Dermis microvascular lymphatic vessel endothelial cell (primary cell): ENCODE measurements at places on chromosomes 4 and X.

DNA sequence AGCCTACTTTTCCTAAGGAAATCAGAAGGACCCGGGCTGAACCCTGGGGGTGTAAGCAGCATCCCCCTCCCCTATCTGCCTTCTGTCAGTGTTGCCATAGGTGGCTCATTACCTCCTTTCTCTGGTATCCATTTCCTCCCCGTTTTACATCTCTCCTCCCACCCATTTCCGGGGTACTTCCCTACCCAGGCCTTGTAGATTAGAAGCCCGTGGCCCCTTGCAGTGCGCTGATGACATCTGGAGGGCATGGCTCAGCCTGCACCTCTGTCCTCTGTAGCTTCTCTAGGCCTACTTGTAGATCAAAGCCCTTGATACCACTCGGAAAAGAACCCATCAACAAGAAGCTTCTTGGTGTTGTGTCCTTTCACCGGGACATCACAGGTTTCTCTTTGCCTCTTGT lies 71.8 kb downstream of the NBDY start:
- DNase-seq = no peak

DNA sequence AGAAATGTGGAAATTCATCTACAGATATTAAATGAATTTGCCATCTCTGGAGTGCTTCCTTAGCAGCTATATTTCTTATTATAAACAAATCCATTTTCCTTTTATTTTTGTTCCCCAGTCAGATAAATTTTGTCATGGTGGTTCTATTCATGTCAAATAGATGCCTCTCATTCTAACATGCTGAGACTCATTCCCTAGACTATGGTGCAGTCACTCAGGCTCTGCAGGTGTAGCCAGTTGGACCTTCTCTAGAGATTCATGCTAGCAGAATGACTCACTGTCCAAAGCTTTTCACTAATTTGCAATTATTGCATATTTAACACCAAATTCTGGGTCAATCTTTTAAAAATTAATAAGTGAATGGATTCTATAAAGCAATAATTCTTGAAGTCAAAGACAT lies 1392.7 kb downstream of the PCDH7 start:
- no peak for DNase-seq

- no peak for DNase-seq
These were observed 266.7 kb downstream of the INPP4B start for GRCh38 chr4:142579443-142579842.

GRCh38 chr4:140084385-140084784 lies 69.6 kb downstream of the MAML3 start:
- no peak for DNase-seq

- no peak for DNase-seq
These were observed 15.9 kb downstream of the RAB33B start for GRCh38 chr4:139469869-139470268.

DNA sequence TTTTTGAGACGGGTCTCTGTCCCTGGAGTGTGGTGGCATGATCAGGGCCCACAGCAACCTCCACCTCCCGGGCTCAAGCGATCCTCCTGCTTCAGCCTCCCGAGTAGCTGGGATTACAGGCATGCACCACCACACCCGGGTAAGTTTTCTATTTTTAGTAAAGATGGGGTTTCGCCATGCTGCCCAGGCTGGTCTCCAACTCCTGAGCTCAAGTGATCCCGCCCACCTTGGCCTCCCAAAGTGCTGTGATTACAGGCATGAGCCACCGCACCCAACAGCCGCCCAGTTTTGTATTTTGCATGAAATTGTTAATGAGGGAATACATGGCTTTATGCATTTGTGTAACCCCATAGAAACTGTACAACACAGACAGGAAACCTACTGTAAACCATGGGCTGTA lies 2.8 kb upstream of the ARHGAP4 start:
- DNase-seq = no peak

GRCh38 chr4:129092631-129093190 lies 628 bp downstream of the SCLT1 start:
- peak; percentile 31 for DNase-seq

DNA sequence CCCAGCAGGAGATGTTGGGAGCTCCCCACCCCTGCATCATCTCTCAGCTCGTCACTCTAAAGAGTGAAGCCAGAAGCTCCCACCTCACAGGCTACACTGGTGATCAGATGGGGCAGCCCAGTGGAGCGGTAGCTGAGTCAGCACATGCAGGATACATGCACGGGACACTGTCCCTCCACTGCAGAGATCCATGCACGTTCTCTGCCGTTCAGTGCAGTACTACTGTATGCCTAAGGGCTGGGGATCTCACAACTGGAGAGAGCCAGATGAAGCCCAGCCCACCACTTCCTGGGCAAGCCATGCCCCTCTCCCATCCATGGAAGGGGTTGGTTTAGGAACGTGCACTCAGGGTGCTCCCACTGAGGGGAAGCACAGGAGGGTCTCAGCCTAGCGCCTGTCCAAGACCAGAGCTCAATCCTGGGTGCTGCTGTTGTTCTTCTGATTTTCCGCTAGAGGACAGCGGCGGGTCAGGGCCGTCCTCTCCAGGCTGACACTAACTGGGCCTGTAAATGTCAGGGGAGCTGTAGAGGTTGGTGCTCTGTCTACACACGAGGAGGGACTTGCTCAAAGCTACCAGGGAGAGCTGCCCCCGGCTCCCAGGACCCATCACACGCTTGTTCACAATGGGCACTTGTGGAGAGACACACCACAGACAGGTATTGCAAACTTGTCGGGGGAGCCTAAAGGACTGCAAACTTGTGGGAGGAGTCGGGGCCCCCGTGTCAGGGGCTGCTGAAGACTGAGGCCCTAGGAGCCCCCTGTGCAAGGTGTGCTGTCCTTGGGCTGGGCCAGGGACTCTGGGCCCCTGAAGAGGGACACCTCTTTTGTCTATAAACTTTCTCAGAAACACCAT lies 18.2 kb upstream of the ABLIM2 start:
- peak; percentile 72 for DNase-seq

GRCh38 chr4:56783986-56784385 lies 37.5 kb downstream of the SPINK2 start:
- DNase-seq = no peak

DNA sequence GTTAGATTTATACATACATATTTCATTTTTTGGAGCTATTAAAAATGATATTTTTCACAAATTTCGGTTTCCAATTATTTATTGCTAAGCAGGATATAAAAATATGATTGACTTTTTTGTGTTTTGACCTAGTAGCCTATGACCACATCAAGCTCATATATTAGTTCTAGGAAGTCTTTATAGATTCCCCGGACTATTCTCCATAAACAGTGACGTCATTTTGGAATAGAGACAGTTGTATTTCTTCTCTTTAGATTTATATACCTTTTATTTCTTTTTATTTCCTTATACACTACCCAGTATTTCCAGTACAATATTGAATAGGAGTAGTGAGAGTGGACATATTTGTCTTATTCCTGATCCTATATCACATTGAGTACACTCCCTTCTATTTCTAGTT lies 31.8 kb downstream of the DDX53 start:
- DNase-seq = no peak

DNA sequence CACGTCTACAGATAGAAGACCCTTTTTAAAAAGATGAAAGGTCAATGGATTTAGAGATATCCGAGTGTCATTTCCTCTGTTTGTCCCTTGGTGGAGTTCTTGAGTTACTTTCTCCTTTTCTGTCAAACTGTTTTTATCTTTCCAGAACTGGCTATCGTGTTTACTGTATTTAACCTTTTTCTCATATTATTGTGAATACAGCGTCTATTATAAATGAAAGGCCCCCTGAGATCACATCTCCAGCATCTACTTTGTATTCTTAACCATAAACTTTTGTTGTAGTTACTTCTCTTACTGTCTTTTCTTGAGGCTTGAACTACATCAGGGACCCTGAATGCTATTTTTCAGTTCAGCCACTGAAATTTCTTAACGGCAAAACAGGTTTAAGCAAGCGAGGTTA lies 4.0 kb upstream of the PCDH7 start:
- DNase-seq = peak; percentile 44

DNA sequence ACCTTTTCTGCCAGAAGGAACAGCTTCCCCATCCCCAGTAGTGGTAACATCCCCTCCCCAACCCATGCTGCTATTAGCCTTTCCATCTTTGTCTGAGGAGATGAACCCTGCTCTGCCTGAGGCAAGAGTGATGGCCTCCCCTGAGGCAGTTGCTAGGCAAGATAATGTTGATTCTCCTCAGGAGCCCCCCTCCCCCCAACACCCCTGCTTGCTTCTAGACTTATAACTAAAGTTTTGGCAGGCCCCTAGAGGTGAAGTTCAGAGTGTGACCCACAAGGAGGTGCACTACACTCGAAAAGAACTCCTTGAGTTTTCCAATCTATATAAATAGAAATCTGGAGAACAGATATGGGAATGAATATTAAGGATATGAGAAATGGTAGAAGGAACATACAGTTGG lies 962.5 kb downstream of the ADGRL3 start:
- no peak for DNase-seq

DNA sequence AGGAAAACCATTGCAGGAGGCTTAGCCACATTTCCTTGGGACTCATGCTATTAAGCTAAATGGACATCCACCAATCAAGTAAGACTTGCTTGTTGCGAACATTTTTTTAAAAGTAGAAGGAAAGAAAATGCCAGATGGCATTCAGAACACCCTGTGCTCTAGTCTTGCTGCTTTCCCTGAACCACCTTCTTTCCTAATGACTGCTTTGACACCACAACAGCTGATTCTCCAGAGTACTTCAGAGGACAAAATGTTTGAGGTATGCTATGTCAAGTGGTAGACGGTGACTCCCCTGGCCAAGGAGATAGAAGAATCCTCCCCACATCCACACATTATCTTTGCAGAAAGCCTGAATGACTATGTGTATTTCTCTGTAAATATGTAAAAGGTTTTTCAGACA lies 65.4 kb downstream of the ANK2 start:
- DNase-seq = no peak

GRCh38 chr4:174460684-174461083 lies 61.6 kb downstream of the HPGD start:
- DNase-seq = no peak

DNA sequence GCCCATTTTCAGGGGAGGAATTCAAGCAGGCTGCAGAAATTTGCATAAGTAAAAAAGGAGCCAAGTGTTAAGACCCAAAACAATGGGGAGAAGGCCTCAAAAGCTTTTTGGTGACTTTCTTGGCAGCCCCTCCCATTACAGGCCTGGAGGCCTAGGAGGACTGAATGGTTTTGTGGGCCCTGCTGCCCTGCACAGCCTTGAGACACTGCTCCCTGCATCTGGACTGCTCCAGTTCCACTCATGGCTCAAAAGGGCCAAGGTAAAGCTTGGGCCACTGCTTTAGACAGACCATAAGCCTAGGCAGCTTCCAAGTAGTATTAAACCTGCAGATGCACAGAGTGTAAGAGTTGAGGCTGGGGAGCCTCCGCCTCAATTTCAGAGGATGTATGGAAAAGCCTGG lies 501.6 kb downstream of the MID1IP1 start:
- DNase-seq = no peak

- no peak for DNase-seq
These were observed 209.5 kb upstream of the FGF13 start for GRCh38 chrX:138921031-138921430.

DNA sequence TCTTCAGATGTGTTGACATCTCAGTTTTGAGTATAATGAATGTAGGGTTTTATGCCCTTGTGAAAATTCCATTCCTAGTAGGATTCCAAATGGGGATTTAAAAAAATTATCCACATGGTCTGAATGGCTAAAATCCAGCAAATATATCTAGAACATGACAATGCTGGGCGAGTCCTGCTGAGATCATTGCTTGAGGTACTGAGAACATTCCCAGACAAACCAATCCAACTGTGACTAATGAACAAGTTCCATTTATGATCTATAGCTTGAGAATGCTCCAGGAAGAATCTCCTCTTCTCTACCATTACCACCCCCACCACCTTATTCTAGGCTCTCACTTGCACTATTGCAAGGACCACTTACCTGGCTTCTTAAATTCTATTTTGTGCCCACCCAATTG lies 77.2 kb upstream of the IL1RAPL2 start:
- DNase-seq = no peak

DNA sequence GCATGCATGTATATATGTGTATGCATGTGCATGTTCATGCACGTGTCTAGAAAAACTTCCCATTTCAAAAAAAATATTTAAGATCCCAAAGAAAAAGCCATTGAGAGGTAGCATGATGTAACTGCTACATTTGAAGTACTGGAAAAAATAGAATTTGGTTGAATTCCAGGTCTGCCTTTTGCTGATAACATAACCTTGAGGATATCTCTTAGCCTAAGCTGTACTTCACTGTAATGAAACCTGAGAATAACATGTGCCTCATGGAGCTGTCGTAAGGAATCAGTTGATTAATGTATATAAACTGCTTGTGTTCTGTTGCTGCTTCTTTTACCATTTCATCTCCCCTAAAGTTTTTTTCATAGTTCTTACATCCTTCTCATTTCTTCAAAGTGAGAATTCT lies 351.8 kb downstream of the GRIA2 start:
- no peak for DNase-seq

GRCh38 chrX:45775468-45775867 lies 574.8 kb upstream of the DIPK2B start:
- peak; percentile 72 for DNase-seq

GRCh38 chr4:83219344-83220331 lies 65.0 kb downstream of the COQ2 start:
- no peak for DNase-seq
